ENCODE measurements at places on chromosomes 5 and 9.

- no peak for DNase-seq
Observed at GRCh38 chr5:144254552-144254951, 83.9 kb downstream of the KCTD16 start.

GRCh38 chr9:136784997-136785361 is 6.2 kb upstream of the TMEM141 start:
- DNase-seq, result no peak

- DNase-seq, result peak; percentile 67
Observed at GRCh38 chr9:3478549-3478953, 47.2 kb downstream of the RFX3 start.

- no peak for DNase-seq
Observed at GRCh38 chr9:297104-297972, 82.7 kb downstream of the DOCK8 start.
